ENCODE measurements at places on chromosomes 5 and 9.
A peak's percentile ranks its signal among the peaks of the same experiment; 100 is the strongest.

- no peak for DNase-seq
These were observed 27.4 kb downstream of the BICD2 start for GRCh38 chr9:92737216-92737606.

DNA sequence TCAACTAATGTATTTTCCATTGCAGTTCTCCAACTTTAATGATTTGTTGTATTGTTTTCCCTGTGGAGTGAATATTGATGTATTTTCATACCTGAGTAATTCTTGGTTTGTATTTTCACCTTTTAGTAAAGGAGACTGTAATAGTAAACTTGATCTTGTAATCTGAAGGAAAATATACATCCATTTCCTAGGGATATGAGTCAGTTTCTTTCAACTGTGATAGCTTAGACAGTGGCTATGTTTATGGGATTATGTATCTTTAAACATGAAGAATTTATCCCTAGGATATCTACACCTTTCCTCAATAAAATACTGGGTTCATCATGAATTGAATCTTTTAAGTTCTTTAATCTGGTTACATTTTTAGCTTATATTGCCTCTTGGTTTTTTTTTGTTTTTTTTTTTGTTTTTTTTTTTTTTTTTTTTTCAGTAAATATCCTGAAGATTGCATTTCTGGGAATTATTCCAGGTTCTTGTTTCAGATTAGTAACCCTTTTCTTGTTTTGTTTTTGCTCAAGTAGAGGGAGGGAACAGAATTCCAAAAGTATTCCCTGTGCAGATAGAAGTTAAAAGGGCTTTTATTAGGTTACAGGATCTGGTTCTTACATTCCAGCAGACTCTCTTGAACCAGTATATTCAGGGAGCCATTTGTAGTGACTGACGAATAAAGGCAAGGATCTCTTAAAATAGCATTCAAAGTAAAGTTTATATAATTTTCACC lies 7.1 kb downstream of the WDR36 start:
- no peak for DNase-seq

DNA sequence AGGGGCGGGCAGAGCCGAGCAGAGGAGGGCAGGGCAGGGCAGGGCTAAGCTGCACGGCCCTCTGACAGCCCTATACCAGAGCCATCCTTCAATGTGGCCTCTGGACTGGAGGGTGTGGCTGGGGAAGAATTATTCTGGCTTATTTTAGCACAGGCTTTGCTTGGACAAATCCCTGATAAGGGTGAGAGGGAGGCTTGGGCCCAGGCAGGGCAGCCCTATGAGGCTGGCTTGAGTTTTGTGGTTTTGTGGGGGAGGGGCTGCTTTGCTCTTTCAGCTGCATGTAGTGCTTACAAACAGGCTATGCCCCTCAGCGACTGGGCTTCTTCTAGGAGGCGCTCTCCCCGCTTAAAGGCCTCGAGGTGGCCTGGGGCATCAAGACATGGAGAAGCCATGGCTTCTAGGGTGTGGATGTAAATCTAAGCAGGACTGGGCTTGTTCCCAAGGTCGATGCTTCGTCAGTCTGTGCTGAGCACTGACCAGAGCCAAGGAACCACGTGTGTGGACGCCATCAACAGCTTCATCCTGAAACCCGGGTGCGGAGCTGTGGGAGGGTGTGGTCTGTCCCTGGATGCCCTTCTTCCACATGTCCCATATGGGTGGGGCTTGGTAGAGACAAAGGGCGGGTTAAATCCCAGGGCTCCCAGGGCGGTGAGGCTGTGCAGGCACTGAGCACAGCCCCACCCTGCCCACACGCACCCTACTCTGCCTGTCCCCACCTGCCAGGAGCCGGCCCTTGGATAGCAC lies 45.7 kb upstream of the IPPK start:
- no peak for DNase-seq

DNA sequence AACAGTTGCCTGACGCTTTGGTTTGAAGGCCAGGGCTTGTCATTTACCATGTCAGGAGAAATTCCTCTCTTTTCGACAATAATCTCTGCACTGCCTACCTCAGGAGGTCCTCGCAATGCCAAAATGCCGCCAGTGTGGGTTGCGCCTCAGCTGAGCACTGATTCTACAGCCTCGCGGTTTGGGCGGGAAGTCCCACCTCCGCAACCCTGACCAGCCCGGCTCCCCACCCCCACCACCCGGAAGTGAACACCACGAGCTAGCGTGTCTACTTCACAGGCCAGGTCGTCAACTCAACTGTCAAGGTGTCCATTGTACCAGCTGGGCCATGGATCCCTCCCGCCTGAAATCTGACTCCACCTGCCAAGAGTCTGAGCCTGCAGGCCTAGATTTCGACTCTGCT lies at the start of gene TPD52L3:
TSS of gene TPD52L3 (plus strand) at position 273 of the 400 bp plus-strand sequence. CDS start 221 bp downstream, outside the sequence.
- DNase-seq: no peak

DNA sequence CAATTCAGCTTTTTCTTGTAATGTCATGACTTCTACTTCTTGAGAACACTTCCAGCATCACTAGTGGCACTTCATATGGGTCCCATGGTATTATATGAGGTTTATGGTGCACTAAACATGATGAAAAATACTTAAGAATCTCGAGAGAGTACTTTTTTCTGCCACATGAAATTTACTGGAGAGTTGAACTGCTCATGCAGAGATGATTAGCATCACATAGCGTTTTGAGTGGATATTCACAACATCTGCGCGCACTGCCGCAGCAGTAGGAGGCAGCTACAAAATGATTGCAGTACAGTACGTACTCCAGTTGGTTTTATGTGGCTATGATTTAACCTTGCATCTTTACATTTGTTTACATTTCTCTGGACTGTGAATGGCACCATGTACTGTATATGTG lies 14.7 kb downstream of the RAD1 start:
- no peak for DNase-seq

GRCh38 chr5:168209244-168209995 lies 82.0 kb upstream of the WWC1 start:
- no peak for DNase-seq

GRCh38 chr9:98860871-98861293 lies 53.4 kb downstream of the GALNT12 start:
- DNase-seq: peak; percentile 98
